ENCODE measurements at places on chromosomes 7 and 10.
A peak's percentile ranks its signal among the peaks of the same experiment; 100 is the strongest.

- DNase-seq = no peak
- no peaks in the 10 kb centered on the region for H3K36me3 ChIP-seq
- H3K27ac ChIP-seq = peak overlapping the region; percentile 25
- peak overlapping the region; percentile 47 for H3K4me3 ChIP-seq
- H3K4me1 ChIP-seq = no peaks in the 10 kb centered on the region
- H3K27me3 ChIP-seq = no peaks in the 10 kb centered on the region
Observed at GRCh38 chr10:58666024-58666423, 153.4 kb downstream of the BICC1 start.

- no peaks in the 10 kb centered on the region for H3K27me3 ChIP-seq
- H3K27ac ChIP-seq = no peak overlapping the region
- H3K36me3 ChIP-seq = peaks cover 36% of the 10 kb centered on the region
- H3K4me1 ChIP-seq = no peaks in the 10 kb centered on the region
- DNase-seq = no peak
Observed at GRCh38 chr7:102454468-102454867, 10.2 kb downstream of the ALKBH4 start.

GRCh38 chr7:47552621-47553020 is 29.3 kb downstream of the TNS3 start:
- no peaks in the 10 kb centered on the region for H3K36me3 ChIP-seq
- DNase-seq = no peak
- H3K4me3 ChIP-seq = peak overlapping the region; percentile 3
- no peaks in the 10 kb centered on the region for H3K27me3 ChIP-seq

DNA sequence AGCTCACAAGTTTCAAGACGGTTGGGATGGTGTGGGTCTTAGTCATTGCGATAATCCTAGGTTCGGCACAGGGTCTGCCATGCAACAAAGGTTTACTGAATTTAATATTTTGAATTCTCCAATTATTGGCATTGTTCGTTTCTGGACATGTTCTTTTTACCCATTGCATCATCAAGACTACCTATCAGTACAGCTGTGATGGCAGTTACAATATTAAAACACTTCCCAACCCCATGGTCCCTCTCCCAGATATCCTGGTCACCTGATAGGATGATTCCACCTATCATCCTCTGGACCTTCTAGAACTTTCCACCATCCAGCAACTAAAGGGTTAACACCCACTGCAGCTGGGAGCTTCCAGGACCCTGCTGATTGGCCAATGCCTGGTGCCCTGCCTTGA is 377.8 kb upstream of the PRKCQ start:
- H3K4me3 ChIP-seq = no peak overlapping the region
- no peaks in the 10 kb centered on the region for H3K27me3 ChIP-seq

DNA sequence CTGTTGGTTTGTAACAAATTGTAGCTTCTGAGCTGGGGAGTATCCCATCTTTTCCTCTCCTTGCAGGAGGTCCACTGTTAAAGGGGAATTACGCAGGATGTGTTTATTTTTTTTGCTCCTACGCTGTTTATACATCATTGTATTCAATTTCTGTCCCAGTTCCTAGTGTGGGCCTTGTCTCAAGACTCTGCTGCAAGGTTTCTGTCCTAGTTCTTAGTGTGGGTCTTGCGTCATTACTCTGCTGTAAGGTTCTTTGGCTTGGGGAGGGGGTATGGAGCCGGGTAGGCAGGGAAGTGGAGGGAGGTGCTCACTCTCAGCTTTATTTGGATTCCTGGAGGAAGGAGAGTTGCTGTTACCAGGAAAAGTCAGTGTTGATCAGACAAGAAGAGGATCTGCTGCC is 64.0 kb upstream of the TRIM8 start:
- no peak overlapping the region for H3K4me3 ChIP-seq
- no peaks in the 10 kb centered on the region for H3K27me3 ChIP-seq
- H3K27ac ChIP-seq = no peak overlapping the region
- no peaks in the 10 kb centered on the region for H3K4me1 ChIP-seq
- no peak for DNase-seq
- no peaks in the 10 kb centered on the region for H3K36me3 ChIP-seq

DNA sequence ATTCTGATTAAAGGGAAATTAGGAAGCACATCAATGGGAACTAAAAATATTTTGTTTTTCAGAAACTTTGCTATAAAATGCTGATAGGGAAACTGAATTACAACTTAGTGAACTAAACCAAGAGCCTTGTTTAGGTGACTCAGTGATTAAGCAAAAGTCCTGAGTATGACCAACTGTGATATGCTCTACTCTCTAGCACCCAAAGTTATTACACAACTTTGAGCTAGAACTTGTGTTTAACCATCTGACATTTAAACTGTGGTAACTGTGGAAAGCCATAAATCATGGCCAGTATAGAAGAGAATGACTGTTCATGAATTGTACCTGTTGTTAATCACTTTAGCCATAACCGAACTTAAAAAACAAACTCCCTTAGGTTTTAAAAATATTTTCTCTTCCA is 127.4 kb downstream of the ZNF365 start:
- no peak overlapping the region for H3K27ac ChIP-seq
- H3K36me3 ChIP-seq = no peaks in the 10 kb centered on the region
- no peaks in the 10 kb centered on the region for H3K4me1 ChIP-seq
- no peak for DNase-seq

DNA sequence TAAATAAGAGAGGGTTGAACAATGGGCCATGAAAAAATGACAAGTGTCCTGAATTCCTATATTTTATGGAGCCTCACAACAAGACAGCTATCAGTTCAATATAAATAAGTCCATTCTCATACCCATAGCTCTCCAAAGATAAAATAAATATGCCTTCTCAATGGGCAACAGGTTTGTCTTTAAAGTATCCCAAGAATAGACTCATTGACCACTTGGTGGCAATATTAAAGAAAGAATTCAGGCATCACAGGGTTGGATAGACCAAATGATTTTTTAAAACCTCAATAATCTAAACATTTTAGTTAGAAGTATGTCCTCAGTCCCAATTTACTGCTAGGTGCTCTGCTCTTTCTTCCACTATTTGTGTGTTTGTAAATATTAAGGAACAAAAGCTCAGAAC is 165.1 kb upstream of the WNT16 start:
- no peak overlapping the region for H3K27ac ChIP-seq
- H3K4me3 ChIP-seq = no peak overlapping the region
- no peaks in the 10 kb centered on the region for H3K4me1 ChIP-seq
- no peak for DNase-seq

DNA sequence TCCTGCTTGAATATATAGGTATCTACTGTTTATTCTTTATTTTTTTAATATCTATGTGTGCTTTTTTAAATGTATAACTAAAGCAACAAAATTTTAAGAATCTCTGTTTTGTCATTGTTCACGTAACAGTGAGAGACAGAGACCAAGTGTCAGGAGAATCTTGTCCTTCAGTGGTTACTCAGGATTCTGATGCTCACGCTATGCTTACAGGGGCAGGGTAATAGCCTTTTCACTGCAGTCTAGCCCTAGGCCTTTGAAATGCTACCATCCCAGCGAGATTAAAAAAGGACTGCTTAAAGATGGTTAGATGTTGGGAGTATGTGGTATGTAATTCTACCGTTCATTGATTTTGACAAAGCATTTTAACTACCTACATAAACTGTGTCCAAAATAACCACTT is 71.6 kb upstream of the EGFR start:
- no peak overlapping the region for H3K4me3 ChIP-seq
- no peaks in the 10 kb centered on the region for H3K27me3 ChIP-seq
- H3K36me3 ChIP-seq = no peaks in the 10 kb centered on the region
- H3K4me1 ChIP-seq = peaks cover 3% of the 10 kb centered on the region
- DNase-seq = no peak

DNA sequence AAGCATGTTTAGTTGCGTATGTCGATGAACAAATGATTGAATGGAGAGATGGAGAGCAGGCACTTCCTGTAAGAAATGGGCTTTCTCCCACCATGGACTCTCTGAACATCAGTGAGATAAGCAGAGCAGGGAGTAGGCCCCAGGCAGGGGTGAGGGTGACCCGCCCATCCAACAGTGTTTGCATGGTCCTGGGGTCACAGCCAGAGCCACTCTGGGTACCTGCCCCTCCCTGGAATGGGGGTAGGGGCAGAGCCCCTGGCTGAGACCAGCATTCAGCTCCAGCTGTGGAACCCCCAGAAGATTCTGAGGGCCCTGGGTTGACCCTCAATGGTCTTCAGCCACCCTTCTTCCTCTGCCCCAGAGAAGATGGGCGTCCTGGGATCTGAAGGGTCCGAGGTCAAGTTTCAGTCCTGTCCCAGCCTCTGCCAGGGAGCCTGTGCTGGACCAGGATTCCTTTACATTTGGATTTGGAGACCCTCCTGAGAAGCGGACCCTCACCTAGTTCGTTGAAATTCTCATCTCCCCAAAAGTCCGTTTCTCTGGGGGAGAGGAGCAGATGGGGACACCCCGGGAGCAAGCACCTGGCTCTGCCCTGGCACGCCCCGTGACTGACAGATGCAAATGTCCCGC is 2.4 kb upstream of the FGF8 start:
- peaks cover 19% of the 10 kb centered on the region for H3K27me3 ChIP-seq
- no peak overlapping the region for H3K4me3 ChIP-seq
- H3K36me3 ChIP-seq = no peaks in the 10 kb centered on the region
- peaks cover 32% of the 10 kb centered on the region for H3K4me1 ChIP-seq

- H3K27me3 ChIP-seq = no peaks in the 10 kb centered on the region
- no peaks in the 10 kb centered on the region for H3K36me3 ChIP-seq
- peaks cover under 1% of the 10 kb centered on the region for H3K4me1 ChIP-seq
- DNase-seq = no peak
- no peak overlapping the region for H3K27ac ChIP-seq
Observed at GRCh38 chr7:102036958-102037357, 219.5 kb downstream of the CUX1 start.

GRCh38 chr10:129341087-129341486 is 126.0 kb upstream of the MGMT start:
- H3K4me1 ChIP-seq = no peaks in the 10 kb centered on the region
- no peaks in the 10 kb centered on the region for H3K27me3 ChIP-seq
- no peak overlapping the region for H3K4me3 ChIP-seq
- DNase-seq = no peak

DNA sequence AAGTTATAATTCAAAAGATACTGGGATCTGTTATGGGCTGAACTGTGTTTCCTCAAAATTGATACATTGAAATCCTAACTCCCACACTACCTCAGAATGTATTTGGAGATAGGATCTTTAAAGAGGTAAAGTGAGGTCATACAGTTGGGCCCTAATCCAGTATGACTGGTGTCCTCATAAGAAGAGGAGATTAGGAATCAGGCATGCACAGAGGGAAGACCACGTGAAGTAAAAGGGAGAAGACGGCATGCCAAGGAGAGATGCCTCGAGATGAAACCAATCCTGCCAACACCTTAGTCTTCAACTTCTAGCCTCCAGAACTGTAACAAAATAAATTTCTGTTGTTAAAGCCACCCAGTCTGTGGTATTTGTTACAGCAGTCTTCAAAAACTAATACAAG is 5.9 kb upstream of the CFAP69 start:
- no peak overlapping the region for H3K4me3 ChIP-seq
- H3K27me3 ChIP-seq = no peaks in the 10 kb centered on the region
- no peak for DNase-seq
- peaks cover 2% of the 10 kb centered on the region for H3K36me3 ChIP-seq

DNA sequence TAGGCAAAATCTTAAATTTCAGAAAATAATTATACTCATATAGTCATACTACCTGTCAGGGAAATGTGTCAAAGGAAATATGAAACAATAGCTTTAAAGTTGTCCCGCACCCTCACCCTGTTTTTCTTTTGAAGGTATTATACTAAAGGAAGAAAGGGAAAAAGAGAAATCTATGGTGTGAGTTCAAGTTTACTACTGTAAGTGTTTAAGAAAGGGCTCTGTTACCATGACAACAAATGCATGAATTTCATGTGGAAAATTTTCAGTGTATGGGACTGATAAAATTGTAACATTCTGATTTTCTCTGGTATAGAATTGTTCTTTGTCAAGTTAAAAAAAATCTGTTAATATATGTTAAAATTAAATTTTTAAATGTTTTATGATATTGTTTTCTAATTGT is 229.8 kb downstream of the ADK start:
- no peaks in the 10 kb centered on the region for H3K4me1 ChIP-seq
- no peak for DNase-seq
- no peaks in the 10 kb centered on the region for H3K36me3 ChIP-seq
- no peaks in the 10 kb centered on the region for H3K27me3 ChIP-seq
- H3K4me3 ChIP-seq = no peak overlapping the region

GRCh38 chr10:91201213-91201996 is 19.1 kb upstream of the PCGF5 start:
- H3K4me3 ChIP-seq = peak overlapping the region; percentile 0
- DNase-seq = no peak
- no peaks in the 10 kb centered on the region for H3K36me3 ChIP-seq
- H3K27ac ChIP-seq = no peak overlapping the region

- DNase-seq = no peak
- H3K27me3 ChIP-seq = no peaks in the 10 kb centered on the region
- H3K4me1 ChIP-seq = no peaks in the 10 kb centered on the region
- no peaks in the 10 kb centered on the region for H3K36me3 ChIP-seq
- no peak overlapping the region for H3K27ac ChIP-seq
Observed at GRCh38 chr7:20913853-20914252, 127.2 kb upstream of the SP8 start.

DNA sequence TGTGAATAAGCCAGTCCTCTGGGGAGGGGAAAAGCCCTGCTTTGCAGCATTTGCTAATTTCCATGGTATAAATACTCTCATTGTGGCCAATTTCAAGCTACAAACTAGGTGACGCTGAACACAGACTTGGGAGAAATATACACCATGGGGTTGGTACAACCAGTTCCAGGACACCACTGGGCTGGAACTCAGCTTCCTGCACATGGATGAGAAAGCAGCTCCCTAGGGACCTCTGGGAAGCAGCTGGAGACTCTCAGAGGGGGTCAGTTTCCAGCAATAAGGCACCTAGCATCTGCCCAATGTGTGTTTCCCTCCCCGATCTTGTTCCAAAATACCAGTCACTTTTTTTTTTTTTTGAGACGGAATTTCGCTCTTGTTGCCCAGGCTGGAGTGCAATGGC is 56.8 kb upstream of the WDR11 start:
- no peak for DNase-seq
- no peaks in the 10 kb centered on the region for H3K27me3 ChIP-seq
- no peak overlapping the region for H3K4me3 ChIP-seq
- no peaks in the 10 kb centered on the region for H3K36me3 ChIP-seq
